ENCODE measurements at places on chromosomes 1 and 21.
A peak's percentile ranks its signal among the peaks of the same experiment; 100 is the strongest.

DNA sequence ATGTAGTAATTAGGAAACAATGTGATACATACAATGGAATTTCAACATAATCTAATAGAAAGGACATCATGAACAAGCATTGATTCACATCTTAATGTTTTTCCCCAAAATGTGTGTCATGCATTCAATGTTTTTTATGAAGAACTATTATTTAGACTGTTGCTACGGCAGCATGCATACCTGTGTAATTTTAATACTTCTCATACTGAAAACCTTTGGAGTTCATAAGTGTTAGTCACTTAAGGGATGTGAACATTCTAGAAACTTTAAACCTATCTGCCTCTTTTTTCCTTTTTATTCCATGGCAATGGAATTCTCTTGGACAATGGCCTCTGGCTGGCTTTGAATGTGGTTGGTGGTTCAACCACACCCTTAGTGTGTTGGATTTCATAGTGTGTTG is 48.6 kb downstream of the TMPRSS15 start:
- H3K36me3 ChIP-seq, result no peaks in the 10 kb centered on the region
- no peaks in the 10 kb centered on the region for H3K4me1 ChIP-seq
- H3K27ac ChIP-seq, result no peak overlapping the region
- no peak overlapping the region for H3K4me3 ChIP-seq
- H3K27me3 ChIP-seq, result no peaks in the 10 kb centered on the region
- peak; percentile 12 for DNase-seq

GRCh38 chr21:28923439-28923975 is 69.2 kb downstream of the LTN1 start:
- no peak for DNase-seq
- no peaks in the 10 kb centered on the region for H3K27me3 ChIP-seq
- no peak overlapping the region for H3K27ac ChIP-seq
- no peaks in the 10 kb centered on the region for H3K36me3 ChIP-seq

DNA sequence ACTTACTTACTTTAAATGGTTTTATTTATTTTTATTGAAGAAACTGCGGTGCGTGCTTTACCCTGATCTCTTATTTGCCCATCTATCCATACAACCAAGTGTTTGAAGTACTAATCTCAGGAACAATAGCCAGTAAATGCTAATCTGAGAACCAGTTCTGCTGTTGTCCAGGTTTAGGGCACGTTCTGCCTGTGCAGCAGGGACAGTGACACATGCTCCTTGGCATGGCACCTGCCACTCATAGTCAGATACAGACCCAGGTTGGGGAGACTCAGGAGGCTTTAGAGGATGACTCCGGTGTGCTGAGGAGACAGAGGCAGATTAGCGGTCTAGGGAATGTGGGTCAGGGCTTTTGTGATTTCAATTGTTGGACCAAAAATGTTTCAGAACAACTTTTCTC is 83.6 kb downstream of the NRIP1 start:
- H3K27me3 ChIP-seq, result no peaks in the 10 kb centered on the region

- no peaks in the 10 kb centered on the region for H3K36me3 ChIP-seq
- H3K27ac ChIP-seq, result peak overlapping the region; percentile 63
- DNase-seq, result peak; percentile 16
- peaks cover 28% of the 10 kb centered on the region for H3K4me1 ChIP-seq
- no peak overlapping the region for H3K4me3 ChIP-seq
These were observed 3.2 kb upstream of the IBA57 start for GRCh38 chr1:228162286-228163006.

- H3K4me3 ChIP-seq, result no peak overlapping the region
- peak; percentile 38 for DNase-seq
- no peaks in the 10 kb centered on the region for H3K27me3 ChIP-seq
- H3K27ac ChIP-seq, result no peak overlapping the region
These were observed 10.0 kb downstream of the GBP5 start for GRCh38 chr1:89262643-89263042.

- H3K36me3 ChIP-seq, result peaks cover 63% of the 10 kb centered on the region
- H3K4me3 ChIP-seq, result no peak overlapping the region
- H3K27ac ChIP-seq, result no peak overlapping the region
- H3K27me3 ChIP-seq, result no peaks in the 10 kb centered on the region
These were observed 142.4 kb downstream of the MACF1 start for GRCh38 chr1:39346872-39347271.

GRCh38 chr1:56068908-56069307 is 510.5 kb downstream of the PLPP3 start:
- H3K4me1 ChIP-seq, result no peaks in the 10 kb centered on the region
- no peaks in the 10 kb centered on the region for H3K27me3 ChIP-seq
- no peaks in the 10 kb centered on the region for H3K36me3 ChIP-seq

DNA sequence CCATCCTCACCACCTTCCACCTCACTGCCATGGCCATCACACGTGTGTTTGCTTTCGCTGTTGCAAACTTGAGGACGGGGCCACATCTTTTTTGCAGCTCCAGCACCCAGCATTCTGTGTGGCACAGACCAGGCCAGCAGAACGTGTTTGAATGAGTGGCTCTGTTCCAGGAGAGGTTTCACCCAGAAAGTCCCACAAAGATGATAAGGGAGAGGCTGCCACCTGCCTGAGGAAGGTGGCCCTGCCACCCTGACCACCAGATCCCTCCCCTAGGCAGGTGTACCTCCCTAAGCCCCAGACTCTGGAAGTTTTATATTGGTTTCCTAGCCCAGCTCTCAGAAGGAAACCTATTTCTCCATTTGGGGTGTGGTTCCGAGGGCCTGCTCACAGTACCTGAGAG is 252.1 kb downstream of the KAZN start:
- H3K27me3 ChIP-seq, result no peaks in the 10 kb centered on the region
- DNase-seq, result no peak
- no peaks in the 10 kb centered on the region for H3K36me3 ChIP-seq
- no peak overlapping the region for H3K27ac ChIP-seq
- H3K4me1 ChIP-seq, result no peaks in the 10 kb centered on the region
- H3K4me3 ChIP-seq, result no peak overlapping the region

DNA sequence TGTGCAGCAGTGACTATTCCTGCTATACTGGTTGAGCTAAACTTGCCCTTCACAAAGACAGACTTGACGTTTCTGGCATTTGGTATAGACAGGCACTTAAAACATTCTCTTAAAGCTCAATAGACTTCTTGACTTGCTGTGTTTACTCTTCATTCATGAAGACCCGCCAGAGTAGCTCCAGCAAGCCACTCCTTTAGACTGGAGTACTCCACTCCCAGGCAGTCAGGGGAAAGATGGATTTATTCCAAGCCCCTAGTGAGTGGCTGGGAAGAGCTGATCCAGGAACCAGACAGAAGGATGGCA is 70.7 kb downstream of the EVA1C start:
- no peak for DNase-seq
- peaks cover 8% of the 10 kb centered on the region for H3K4me1 ChIP-seq
- no peak overlapping the region for H3K27ac ChIP-seq

DNA sequence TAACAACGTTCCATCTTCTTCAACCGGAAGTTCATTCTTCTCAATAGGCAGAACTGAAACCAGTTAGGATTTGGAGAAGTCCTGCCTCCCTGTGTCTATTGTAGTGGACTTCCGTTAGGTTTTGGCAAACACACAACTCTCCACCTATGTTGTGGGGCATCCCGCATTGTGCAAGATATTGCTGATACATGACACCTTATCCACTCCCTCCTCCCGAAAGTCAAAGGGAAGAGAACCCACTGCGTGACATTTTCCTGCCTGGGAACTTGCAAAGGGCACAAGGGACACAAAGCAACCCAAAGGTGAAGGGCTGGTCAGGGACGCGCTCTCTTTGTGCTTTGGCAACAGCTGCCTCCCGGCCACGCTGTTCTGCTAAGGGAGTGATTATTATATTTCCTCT is 164.8 kb downstream of the TPR start:
- H3K27me3 ChIP-seq, result no peaks in the 10 kb centered on the region
- H3K36me3 ChIP-seq, result no peaks in the 10 kb centered on the region
- no peak for DNase-seq
- no peak overlapping the region for H3K27ac ChIP-seq

- H3K27ac ChIP-seq, result no peak overlapping the region
- H3K27me3 ChIP-seq, result no peaks in the 10 kb centered on the region
- H3K4me3 ChIP-seq, result no peak overlapping the region
- H3K36me3 ChIP-seq, result no peaks in the 10 kb centered on the region
- H3K4me1 ChIP-seq, result no peaks in the 10 kb centered on the region
These were observed 21.2 kb upstream of the MYOCOS start for GRCh38 chr1:171600862-171601261.

DNA sequence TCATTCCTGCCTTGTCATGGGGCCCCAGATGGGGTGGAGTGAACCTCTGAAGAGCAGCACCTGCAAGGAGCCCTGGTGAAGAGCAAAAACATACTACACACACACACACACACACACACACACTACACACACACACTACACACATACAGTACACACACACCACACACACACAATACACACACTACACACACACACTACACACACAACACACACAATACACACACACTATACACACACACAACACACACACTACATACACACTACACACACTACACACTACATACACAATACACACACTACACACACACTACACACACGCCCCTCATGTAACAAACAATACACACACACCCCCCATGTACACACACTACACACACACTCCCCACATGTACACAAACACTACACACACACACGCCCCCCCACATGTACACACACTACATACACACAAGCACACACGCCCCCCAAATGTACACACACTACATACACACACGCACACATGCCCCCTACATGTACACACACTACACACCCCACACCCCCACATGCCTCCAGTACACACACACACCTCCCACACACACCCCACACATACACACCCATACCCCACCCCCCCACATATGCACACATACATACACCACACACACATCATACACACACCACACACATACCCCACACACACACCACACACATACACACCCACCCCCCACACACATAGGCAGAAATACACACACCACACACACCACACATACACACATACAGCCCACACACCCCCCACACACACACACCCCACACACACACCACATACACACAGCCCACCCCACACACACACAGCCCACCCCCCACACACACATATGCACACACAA is 9.3 kb downstream of the SLC2A5 start:
- H3K4me1 ChIP-seq, result peaks cover 18% of the 10 kb centered on the region
- H3K27me3 ChIP-seq, result no peaks in the 10 kb centered on the region
- no peaks in the 10 kb centered on the region for H3K36me3 ChIP-seq

DNA sequence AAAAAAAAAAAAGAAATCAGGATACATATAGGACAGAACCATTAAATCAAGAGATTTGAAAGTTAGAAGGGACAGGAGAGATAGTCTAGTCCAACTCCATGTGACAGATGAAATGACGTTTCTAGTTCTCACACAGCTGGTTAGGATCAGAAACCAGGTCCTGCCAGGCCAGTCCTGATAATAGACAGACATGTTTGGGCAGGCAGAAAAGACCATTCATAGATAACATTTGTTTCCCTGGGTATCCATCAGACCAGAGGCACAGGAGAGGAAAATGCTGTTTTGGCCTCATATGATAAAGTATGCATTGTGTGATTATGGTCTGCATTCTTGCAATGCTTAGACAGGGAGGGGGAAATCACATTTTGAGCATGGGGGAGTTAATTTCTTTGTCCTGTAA is 29.3 kb downstream of the ZBTB8B start:
- peaks cover 4% of the 10 kb centered on the region for H3K4me1 ChIP-seq
- no peaks in the 10 kb centered on the region for H3K27me3 ChIP-seq
- H3K27ac ChIP-seq, result no peak overlapping the region
- H3K36me3 ChIP-seq, result no peaks in the 10 kb centered on the region
- DNase-seq, result peak; percentile 75
- H3K4me3 ChIP-seq, result no peak overlapping the region

DNA sequence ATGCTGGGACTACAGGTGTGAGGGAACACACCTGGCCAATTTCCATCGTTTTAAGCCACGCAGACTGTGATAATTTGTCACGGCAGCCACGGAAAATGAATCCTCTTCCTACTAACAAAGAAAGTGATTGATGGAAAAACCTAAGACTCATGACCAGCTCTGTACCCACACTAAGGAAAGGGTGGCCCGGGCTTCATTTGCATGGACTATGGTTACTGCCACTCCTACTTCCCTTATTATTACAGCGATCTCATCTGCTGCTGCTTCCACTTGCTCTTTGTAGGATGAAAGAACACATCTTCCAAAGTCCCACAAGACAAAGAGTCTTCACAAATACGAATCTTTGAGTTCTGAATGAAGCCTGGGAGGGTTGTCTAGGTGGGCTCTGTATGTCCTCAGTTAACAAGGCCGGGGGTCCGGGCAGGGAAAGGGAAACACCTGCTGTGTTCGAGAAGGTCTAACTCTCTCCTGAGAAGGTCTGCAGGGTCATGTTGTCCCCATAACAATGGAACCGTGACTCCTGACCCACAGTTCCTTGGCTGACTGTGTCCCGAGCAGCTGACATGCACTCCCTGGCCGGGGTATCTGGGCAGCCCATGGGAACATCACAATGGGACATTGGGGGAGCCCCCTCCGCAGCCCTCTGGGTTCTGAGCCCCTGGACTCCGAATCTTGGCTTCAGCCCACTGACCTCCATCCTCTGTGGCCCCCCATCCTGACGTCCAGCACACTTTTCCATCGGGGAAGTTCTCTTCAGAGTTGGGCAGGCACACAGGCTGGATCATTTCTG is 13.3 kb upstream of the TFF1 start:
- no peaks in the 10 kb centered on the region for H3K27me3 ChIP-seq
- H3K4me1 ChIP-seq, result no peaks in the 10 kb centered on the region
- H3K27ac ChIP-seq, result no peak overlapping the region
- DNase-seq, result no peak

- H3K27ac ChIP-seq, result no peak overlapping the region
- DNase-seq, result no peak
- no peaks in the 10 kb centered on the region for H3K4me1 ChIP-seq
- no peaks in the 10 kb centered on the region for H3K27me3 ChIP-seq
- H3K36me3 ChIP-seq, result no peaks in the 10 kb centered on the region
- H3K4me3 ChIP-seq, result no peak overlapping the region
These were observed 25.2 kb downstream of the MAGI3 start for GRCh38 chr1:113415310-113416070.

DNA sequence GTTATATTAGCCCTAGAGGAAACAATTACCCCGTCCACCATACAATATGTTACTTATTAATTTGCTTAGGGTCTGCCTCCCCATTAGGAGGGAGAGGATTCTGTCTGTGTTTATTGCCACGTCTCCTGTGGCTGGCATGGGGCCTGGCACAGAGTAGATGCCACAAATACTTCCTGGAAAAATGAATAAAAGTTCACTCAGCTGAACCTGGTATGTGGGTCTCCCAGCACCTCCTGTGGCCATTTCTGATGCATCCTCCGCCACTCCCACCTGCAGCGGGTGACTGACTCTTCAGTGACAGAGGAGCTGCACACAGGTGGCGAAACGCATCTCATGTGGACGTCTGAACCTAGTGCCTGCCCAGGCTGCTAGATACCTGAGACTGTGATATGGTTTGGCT is 112.7 kb downstream of the CLIC6 start:
- H3K4me1 ChIP-seq, result no peaks in the 10 kb centered on the region
- H3K36me3 ChIP-seq, result no peaks in the 10 kb centered on the region
- H3K4me3 ChIP-seq, result no peak overlapping the region
- DNase-seq, result no peak
- H3K27ac ChIP-seq, result no peak overlapping the region
